Activated CD4-positive, alpha-beta T cell treated with anti-CD3 and anti-CD28 coated beads for 48 hours (primary cell): ENCODE measurements at places on chromosomes 5 and 9.

DNA sequence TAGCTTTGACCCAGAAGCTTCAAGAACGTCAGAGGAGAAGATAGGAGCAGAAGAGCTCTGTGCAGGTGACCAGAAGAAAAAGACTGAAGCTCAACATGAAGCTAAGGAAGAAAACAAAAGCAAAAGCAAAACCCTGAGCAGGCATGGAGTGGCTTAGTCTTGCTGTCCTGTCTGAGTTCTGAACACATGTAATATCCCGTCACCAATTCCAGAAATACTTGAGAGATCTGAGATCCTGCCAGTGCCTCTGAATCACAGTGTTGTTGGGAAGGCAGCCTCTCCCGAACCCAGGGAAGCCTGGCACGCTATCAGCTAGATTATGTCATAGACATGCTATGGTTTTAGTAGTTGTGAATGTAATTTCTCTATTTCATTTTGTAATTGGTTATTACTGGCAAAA lies 235.7 kb downstream of the ICE1 start:
- no peak for DNase-seq

DNA sequence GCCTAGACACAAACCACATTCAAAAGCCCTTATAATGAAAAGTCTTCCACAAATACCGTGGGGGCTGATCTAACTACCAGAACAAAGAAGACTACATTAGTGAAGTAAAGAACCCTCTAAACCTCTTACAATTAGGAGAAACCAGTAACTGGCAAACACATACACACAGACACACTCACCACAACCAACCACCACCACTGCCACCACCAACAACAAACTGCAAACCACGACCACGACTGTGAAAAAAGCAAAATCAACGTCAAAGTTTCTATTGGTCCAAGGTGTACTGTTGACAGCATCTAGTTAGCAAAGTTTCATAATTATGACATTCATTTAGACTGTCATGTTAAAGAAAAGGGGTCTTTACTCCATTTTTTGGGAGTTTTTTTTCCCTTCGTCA lies 2.7 kb downstream of the CDO1 start:
- DNase-seq: peak; percentile 23

GRCh38 chr9:81632599-81632998 lies 56.7 kb downstream of the TLE1 start:
- DNase-seq: no peak

GRCh38 chr5:175920231-175920811 lies 47.8 kb downstream of the THOC3 start:
- no peak for DNase-seq

DNA sequence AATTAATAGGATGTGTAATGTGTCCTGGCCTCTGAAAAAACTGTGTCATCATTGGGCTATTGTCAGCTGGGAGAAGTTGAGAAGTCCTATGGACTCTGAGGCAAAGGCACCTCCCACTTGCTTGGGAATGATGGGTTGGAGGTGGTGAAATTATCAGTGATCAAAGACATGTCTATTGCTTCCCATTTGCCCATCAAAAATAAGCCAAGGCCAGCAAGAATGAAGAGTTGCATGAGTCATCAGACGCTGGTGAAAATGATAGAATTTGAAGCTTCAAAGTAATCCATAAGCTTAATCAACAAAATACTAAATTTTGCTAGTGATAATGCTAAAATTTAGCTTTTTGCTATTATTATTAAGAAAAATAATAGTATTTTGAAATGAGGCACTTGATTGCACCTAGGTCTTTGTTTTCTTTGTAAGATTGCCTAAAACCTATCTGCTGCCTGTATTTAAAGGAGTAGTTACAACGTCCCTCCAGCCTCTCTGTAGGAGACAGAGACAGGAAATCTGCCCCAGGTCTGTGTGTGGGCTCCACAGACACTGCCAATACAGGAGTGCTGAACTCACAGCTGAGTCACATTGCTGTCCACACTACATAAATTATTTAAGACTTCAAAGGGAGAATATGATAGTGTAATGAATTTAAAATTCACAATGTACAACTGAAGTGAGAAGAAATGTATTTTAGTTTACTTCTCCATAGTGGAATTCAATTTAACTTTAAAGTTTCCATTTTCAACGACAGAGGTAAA lies 48.4 kb upstream of the APC start:
- DNase-seq: no peak

DNA sequence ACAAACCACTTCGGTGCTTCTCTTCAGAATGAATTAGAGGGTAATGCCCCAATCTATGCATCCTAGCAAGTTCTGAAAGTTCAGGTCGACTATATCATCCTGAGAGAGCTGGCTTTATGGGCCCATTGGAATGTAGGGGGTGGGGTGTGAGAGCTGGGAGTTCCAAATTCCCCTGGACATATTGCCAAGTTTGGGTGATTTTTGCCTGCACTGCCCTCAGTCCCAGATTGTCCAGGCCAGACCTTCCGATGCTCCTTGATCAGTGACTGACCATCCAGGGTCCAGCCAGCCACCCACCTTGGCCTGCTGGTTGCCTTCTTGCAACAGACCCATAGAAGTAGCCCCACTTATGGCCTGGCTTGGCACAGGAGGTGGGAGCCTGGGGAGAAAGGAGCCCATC lies 47.8 kb upstream of the CXCL14 start:
- no peak for DNase-seq

DNA sequence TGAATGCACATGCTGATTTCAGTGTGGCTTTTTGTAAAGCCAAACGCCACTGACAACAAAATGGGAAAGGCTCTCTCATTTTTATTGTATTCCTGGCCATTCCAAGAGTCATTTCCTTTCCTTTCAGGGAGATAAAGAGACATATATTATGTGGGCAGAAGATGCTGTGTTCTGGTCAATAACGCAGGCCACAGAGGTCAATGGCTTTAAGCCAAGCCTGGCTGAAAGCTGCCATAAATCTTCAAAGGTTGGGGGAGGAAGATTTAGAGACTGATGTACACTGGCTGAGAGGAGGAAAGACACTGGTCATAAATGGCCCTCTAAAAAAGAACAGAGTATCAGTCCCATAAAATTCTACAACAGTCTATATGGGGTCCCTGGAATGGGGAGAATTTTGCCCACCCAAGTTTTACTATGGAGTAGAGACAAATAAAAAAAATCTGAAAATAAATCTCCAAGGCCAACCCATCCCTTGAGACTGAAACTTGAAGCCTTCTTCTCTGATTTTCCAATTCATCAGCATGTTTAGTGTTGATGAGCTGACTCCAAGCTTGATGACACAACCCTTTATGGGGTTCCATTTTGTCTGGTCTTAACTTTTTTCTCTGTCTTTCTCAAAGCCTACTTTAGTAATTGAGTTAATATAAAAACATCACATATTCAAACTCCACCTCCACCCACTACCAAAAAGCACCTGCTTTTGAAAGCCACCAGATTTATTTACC lies 152.1 kb upstream of the SLC24A2 start:
- no peak for DNase-seq
